Eye (tissue), 1 donor: ENCODE measurements at places on chromosomes 2 and 18.

GRCh38 chr2:226758921-226759640 is 40.5 kb downstream of the IRS1 start:
- no peak for DNase-seq

DNA sequence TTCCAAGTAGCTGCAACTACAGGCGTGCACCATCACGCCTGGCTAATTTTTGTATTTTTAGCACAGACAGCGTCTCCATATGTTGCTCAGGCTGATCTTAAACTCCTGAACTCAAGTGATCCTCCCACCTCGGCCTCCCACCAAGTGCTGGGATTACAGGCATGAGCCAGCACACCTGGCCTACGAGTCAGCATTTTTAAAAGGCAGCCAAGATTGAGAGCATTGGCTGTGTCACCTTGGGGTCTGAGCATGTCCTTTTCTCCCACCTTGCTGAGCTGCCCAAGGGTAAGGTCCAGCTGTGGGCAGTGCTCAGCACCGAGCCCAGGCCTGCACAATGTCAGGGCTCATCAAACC is 142.8 kb upstream of the LMAN1 start:
- DNase-seq: peak; percentile 52

DNA sequence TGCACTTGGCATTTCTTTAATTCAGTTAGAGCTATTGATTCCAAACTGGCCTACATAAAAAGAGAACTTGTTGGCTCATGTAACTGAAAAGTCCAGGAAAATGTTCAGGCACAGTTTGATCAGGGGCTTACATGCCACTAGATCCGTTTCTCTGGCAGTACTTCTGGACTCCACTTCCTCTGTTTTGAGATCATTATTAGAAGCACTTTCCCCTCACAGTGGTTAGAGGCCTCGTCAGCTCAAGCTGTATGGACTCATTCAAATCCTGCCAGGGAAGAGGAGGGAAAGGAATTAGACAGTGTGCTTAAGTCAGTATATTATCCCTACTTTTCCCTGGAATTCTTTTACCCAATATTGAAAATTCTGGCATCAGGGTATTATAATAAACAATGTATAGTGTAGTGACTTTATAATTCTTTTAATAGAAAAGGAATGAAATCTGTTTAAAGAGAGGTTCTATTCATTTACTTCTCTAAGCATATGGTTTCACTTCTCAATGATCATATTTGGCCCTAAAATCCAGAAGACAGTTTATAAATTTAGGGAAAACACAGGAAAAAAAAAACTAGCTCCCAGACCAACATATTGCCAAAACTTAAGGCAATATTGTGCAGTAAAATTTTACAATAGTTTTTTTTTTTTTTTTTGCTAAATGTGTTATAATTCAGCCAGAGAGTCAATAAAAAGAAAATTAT is 92.0 kb downstream of the ARMC9 start:
- DNase-seq: peak; percentile 28

GRCh38 chr2:230916218-230916617 is 8.8 kb downstream of the GPR55 start:
- no peak for DNase-seq

DNA sequence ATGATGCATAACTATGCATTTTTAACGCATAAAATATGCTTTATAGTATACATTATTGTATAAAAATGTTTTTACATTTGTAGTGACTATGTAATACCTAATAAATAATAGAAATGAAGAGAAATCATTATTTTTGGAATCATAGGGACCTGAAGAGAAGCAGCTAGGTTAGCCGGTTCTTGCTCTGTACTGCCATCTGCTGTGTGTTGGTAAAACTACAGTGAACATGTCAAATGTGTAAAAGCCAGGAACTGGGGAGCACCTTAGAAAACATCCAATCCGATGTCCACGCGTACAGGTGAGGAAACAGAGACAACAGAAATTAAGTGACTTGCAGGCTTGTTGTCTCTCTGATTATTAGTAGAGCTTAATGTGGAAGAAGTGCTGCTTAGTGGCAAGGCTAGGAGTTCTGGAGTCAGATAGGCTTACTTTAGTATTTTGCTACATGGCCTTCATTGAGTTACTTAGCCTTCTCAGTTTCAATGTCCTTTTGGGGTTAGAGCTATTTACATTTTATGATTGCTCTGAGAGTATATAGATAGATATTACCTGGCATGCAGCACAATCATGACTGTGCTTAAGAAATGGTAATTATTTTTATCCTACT is 386.5 kb downstream of the DLGAP1 start:
- DNase-seq: peak; percentile 80

DNA sequence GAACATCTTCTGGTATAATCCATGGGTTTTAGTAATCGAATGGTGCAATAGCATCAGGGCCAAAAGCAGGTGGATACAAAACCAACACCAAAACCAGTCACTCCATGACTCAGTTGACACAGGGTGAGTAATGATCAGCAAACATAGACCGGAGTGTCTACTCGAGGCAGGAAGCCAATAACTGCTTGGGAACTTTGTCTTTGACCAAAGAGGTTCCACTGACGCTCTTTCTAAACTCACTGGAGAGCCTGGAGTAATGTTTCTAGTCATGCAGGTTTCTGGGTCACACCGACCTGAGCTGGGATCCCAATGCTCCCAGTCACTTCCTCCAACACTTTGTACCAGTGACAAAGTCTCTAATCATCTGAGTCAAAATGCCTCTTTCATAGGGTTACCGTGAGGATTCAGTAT is 30.9 kb downstream of the MREG start:
- DNase-seq: no peak

DNA sequence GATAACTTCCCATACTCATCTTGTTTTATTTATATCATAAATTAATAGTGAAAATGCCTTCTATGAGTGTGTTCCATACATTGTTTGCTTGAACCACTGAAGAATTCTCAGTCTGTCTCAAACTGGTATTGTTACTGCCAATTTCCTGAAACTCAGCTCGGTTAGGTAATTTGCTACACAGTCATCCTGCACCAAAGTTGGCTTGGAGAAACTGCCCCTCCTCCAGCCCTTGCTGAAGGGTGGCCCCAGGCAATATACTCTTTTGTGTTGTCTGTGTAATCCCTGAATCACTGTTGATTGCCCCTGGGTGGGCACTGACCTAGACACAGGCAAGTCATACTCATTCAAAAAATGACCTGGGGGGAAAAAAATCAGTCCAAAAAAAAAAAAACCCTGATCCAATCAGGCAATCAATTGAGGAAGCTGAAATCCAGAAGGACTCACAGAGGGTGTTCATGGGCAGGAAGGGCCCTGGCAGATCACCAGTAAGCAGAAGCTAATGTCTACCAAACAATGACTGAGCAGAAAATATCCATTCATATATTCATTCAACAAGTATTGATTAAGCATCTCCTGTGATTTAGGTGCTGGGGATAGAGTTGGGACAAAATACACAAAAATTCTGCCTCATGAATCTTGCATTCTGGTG is 3.8 kb upstream of the SESTD1 start:
- no peak for DNase-seq

- DNase-seq: no peak
Measured at GRCh38 chr18:6882401-6882800, 152.9 kb downstream of the ARHGAP28 start.

GRCh38 chr2:47283659-47284058 is 119.3 kb upstream of the MSH2 start:
- DNase-seq: no peak

- peak; percentile 71 for DNase-seq
Measured at GRCh38 chr2:70085711-70086277, 1.5 kb upstream of the PCBP1 start.

GRCh38 chr2:239586651-239587310 is 186.0 kb upstream of the HDAC4 start:
- no peak for DNase-seq

DNA sequence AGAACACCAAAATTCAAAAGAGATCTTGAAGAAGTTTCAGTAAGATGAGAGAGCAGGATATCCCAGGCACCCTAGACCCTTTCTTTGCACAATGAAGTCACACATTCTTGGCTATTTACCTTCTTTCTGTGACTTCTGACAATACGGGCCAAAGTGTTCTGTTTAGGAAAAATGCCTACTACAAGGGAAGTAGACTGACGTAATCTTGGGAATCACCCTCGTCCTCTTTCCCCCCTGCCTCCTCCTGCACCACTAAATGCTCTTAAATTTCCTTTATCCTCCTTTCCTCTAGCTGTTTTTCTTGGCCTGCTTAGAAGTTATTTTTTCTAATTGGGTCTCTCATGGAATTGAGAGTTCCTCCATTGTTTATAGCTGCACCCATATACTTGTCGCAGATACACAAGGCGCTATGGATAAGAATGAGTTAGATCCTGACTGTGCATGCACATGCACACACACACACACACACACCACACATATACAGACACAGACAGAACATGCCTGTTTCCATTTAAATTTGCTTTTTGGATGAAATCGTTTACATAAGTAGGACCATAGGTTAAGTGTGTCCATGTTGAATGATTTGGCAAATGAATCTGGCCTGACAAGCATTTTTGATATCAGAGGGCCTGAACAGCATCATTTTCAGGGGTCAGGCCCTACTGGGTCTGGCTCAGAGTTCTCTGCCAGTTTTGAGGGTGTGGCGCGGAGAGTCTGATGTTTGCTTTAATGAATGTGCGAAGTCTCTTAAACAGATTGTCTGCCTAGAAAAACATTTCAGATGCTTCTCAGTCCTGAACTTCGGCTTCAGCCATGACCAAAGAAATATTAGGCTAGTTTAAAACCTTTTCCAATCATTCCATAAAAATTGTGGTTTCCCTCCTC is 131.9 kb upstream of the NT5C1B start:
- peak; percentile 24 for DNase-seq

GRCh38 chr2:240187989-240188590 is 47.6 kb upstream of the OTOS start:
- DNase-seq: no peak

GRCh38 chr2:35428548-35428947 is 927.0 kb upstream of the CRIM1 start:
- DNase-seq: no peak

DNA sequence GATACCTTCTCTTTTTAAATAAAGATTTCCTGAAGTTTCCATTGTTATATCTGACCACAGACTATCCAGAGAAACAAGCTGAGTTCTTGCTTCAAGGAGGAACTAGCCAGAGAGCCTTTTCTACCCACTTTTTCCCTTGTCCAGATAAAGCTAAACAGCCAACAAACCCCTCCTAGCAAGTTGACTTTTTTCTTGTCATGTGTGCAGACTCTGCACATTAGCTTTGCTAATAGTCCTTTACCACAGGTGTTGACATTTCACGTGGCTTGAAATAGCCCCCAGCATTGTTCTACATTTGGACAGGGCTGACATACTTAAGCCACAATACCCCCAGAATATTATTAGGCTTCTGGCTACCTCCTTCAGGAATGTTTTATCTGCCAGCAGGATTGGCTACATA is 40.7 kb downstream of the PCBP1 start:
- no peak for DNase-seq

GRCh38 chr2:72330652-72331051 is 183.0 kb upstream of the CYP26B1 start:
- no peak for DNase-seq

GRCh38 chr2:29733213-29733612 is 188.2 kb downstream of the ALK start:
- no peak for DNase-seq

GRCh38 chr18:67590571-67591141 is 74.1 kb upstream of the DSEL start:
- DNase-seq: no peak

- DNase-seq: no peak
Measured at GRCh38 chr2:76672798-76673197, 849.4 kb downstream of the LRRTM4 start.

GRCh38 chr18:76819411-76820136 is 2.8 kb upstream of the ZNF236 start:
- DNase-seq: no peak

- DNase-seq: no peak
Measured at GRCh38 chr2:156132130-156132529, 200.4 kb downstream of the NR4A2 start.

- no peak for DNase-seq
Measured at GRCh38 chr2:11405599-11406266, 60.2 kb downstream of the E2F6 start.

DNA sequence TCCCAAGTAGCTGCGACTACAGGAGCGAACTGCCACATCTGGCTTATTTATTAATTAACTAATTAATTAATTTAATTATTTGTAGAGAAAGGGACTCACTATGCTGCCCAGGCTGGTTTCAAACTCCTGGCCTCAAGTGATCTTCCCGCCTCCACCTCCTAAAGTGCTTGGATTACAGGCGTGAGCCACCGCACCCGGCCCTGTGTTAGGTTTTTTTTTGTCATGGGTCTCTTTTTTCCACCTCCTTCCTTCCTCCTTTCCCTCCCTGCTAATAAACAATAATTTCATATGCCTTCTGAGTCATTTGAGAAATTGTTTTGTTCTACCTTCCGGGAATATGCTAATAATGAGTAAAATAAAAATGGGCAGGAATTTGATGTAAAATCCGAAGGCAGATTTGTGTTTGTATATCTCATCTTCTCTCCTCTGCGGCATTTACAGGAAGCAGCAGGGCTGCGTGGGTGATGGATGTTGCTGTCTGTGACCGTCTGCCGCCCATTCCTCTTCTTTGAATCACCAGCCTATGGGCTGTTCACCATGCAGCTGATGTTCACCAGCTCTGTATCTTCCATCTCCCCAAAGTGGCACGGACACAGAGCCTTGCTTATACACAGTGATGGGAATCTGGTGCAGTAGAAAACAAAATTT is 89.9 kb downstream of the ACSL3 start:
- no peak for DNase-seq

GRCh38 chr18:44098551-44099098 is 582.1 kb upstream of the SETBP1 start:
- DNase-seq: no peak
